ENCODE measurements at places on chromosomes 11 and 22.

- DNase-seq, result no peak
Observed at GRCh38 chr11:1943977-1944376, 3.2 kb upstream of the MRPL23 start.

DNA sequence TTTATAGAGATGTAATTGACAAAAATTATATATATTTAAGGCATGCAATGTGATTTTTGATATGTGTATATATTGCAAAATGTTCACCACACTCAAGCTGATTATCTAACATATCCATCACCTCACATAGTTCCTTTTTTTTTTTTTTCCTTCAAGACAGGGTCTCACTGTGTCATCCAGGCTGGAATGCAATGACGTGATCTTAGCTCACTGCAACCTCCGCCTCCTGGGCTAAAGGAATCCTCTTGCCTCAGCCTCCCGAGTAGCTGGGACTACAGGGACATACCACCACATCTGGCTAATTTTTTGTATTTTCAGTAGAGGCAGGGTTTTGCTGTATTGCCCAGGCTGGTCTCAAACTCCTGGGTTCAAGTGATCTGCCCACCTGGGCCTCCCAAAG is 65.1 kb upstream of the SLC35C1 start:
- DNase-seq, result no peak

DNA sequence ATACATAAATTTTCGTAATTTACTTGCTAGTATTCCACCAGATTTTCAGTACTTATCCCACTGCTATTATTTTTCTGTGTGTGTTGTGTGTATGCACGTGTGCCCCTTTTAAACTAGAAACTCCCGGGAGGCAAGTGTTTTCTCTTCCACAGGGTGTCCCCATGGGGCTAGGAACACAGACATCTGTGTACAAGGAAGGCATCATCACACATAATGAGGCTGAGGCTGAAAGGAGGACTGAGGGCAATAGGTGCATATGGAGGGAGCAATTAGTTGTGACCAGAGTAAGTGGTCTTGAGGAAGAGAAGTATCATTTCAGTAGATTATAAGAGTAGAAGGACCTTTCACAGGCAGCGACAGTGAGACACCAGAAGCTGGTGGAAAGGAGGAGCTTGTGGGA is 2.1 kb upstream of the DPAGT1 start:
- no peak for DNase-seq

GRCh38 chr22:42347281-42347824 is 76.9 kb upstream of the TCF20 start:
- DNase-seq, result no peak

DNA sequence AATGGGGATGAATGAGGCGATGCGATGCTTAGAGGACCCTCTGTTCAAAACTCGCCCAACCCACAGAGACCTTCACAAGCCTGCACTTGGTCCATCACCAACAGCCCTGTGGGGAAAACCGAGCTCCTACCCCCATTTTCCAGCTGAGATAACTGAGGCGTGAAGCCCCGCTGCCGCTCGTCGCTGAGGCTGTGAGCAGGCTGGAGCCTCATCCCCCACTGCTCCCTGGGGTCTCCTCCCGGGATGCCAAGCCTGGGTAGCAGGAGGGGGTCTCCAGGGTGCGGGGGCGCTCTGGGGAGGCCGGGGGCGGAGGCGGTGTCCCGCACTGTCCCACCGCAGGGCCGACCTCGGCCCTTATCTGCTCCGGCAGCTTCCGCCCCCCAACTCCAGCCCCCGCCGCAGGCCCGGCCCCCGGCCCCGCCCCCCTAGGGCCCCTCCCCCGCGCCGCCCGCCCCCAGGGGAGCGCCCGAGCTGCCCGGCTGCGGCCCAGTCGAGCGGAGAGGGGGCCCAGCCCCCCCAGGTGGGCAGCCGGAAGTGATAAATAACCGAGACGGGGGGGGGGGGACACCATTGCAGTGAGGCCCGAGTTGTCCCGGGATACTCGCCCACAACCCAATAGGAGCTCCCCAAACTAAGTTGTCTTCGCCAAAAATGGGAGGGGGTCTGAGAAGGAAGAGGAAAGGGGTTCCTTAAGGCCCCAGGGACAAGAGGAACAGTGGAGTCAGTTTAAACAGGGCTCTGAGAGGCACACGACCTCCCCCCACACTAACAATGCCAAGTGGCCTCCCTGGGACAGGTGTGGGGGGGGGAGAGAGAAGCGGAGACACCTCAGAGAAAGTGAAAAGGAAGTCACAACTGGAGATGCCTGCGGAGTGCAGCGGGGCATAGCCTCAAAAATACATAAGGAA is 8.3 kb upstream of the SLC39A13 start:
- no peak for DNase-seq

- no peak for DNase-seq
Observed at GRCh38 chr11:83181815-83182214, 11.7 kb upstream of the ANKRD42 start.

DNA sequence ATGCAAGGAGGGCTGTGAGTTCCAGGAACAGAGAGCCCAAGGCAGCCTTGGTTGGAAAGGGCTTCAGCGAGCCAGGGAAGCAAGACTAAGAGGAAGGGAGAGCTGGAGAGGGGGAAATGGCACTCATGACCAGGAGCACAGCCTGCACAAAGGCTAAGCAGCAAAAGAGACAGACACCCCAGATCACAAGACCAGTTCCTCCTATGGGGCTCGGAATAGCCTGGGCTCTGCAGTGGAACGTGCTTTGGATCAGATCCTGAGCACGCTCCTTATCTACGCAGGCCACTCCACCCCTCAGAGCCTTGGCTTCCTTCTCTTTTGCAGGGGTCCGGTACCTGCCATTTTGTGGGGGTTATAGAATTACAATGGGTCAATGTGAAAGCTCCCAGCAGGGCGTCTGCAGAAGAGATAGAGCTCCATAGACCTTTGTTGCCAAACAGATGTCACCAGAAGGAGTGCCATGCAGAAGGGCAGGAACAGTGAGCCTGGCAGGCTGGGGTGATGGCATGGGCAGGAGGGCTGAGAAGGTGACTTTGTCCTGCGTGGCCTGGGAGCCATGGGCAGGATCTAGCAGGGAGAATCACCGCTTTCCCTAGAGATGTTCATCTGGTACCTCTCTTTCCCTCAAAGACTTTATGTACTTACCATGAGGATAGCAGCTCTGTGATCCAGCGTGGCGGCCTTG is 33.8 kb downstream of the ZC3H7B start:
- no peak for DNase-seq

DNA sequence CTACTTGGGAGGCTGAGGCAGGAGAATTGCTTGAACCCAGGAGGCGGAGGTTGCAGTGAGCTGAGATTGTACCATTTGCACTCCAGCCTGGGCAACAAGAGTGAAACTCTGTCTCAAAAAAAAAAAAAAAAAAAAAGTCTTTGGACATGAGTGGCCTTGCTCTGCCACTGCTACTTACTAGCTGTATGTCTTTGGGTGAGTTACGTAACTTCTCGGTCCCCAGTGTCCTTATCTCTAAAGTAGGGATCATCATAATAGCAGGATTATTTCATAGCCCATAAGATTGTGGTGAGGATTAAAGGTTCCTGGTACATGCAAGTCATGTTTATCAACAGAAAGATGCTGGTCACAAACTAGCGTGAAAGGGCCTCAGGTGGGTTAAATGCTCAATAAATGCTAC is 53.9 kb upstream of the HEPHL1 start:
- no peak for DNase-seq

- DNase-seq, result no peak
Observed at GRCh38 chr11:31645747-31646146, 136.2 kb downstream of the ELP4 start.

DNA sequence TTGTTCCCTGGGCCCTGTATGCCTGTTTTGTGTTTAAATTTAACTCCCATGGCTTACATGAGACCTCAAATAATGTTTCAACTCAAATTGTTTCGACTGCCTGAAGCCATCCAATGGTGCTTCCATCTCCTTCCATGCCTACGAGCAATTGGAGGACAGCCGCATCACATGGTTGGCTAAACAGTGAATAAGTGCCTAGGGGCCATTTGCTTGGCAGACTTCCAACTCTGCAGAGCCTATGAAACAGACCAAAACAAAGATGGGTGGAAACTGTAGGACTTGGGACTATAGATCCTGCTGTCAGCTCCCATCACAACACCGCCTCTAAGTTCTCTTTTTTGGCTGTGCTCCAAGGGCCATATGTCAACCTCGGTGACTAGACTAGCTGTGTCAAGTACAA is 84.1 kb downstream of the PARVA start:
- DNase-seq, result no peak

DNA sequence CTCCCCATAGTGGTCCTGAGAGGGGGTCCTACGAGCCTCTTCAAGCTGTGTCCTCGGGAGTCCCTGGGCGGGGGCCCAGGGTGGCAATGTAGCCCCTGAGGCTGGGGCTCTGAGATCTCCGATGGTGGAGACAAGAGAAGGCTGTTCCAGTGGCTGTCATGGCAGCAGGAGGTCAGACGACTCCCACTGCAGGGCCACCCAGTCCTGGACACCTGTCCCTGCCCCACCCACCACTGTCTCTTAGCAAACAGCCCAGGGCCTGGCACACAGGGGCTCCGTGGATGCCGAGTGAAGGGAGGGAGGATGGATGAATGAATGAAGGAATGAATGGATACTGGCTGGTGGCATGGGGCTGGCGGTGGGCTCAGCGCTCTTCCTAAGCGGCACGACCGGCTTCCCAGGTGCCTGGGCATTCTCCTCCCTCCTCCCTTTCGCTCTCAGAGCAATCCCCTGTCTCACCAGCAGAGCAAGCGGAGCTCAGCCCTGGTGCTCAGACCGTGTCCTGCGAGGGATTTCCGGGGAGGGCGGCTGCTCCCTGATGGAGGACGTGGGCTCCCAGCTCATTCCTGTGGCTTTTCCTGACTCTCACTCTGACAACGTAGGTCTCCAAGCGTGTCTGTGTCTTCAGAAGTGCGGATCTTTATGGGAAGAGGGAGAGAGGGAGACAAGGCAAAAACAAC is 1272.6 kb downstream of the BRD1 start:
- no peak for DNase-seq

DNA sequence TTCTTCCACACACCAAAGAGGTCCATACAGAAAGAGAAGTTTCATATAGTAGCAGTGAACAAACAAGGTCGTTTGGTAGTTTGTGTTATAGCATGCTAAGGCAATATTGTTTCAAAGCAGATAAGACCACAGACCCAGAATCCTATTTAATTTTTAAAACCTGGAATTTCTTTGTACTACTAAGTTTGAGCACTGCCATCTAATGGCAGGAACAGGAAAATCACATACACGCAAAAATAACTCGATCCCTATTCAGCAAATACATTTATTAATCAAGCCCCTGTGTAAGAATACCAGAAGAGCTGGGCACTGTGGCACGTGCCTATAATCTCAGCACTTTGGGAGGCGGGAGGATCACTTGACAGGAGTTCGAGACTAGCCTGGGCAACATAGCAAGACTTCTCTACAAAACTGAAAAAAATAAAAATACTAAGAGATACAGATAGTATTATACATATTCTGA is 2.9 kb upstream of the BTBD10 start:
- DNase-seq, result no peak

- no peak for DNase-seq
Observed at GRCh38 chr11:117200813-117201657, 1.9 kb downstream of the TAGLN start.

- no peak for DNase-seq
Observed at GRCh38 chr11:27398400-27398770, 35.4 kb upstream of the CCDC34 start.

DNA sequence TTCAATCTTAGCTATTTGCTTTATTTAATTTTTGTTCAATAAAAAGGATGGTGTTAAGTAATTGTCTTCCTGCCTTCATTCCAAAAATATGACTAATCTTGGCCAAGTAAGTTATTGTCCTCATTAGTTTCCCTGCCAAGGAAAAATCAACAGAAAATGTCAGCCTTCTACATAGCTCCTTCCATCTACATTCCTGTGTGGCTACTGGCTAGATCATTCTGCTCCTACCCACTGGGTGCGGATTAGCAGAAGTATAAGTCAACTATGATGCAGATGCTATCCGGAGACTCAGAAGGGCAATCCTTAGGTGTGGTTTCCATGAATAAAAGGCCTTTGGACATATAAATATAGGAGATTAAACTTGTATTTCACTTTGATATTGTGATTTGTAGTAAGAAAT is 154.4 kb downstream of the SBF2 start:
- no peak for DNase-seq

DNA sequence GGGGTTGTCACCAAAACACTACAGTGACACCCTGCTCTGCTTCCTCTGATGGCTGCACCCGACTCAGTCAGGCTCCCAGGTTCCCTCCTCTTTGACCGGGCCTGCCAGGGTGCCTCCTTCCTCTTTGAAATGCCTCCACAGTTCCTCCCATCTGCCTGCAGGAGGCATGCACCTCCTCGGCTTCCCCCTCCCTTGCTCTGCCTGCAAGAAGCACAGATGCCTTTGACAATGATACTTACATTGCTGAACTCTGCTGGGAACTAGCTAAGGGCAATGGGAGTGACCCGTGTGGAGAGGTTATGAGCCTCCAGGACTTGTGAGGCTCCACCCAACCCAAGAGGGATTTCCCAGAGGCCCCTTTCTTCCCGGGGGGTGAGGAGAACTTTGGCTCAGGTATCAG is 674.1 kb downstream of the OPCML start:
- no peak for DNase-seq

- no peak for DNase-seq
Observed at GRCh38 chr11:31361743-31362142, 7.8 kb downstream of the DCDC1 start.

GRCh38 chr11:11786771-11787170 is 55.0 kb upstream of the USP47 start:
- no peak for DNase-seq

GRCh38 chr11:71075116-71075720 is 177.2 kb downstream of the SHANK2 start:
- no peak for DNase-seq

Measured in hematopoietic multipotent progenitor cell treated with erythropoietin and hydrocortisone succinate and interleukin-3 and kit ligand, for 15 days (in vitro differentiated cells).